Activated CD4-positive, alpha-beta T cell treated with anti-CD3 and anti-CD28 coated beads for 24 hours (primary cell): ENCODE measurements at places on chromosomes 16 and 17.

DNA sequence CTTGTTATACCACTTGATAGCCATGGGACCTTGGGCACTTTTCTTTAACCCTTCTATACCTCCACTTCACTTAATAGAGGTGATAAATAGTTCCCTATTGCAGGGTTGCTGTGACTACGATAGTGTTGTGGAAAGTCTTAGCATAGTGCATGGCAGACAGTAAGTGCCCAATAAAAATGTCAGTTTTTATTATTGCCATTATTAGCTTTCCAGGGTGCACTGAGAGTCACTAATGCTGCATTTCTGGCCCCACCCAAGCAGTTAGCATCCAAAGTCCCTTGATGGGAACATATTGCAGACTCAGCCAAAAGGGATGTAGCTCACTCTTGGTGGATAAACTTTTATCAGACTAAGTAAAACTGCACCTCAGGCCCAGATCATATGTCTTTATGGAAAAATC, 41.5 kb upstream of the TEKT3 start:
- no peak for DNase-seq

DNA sequence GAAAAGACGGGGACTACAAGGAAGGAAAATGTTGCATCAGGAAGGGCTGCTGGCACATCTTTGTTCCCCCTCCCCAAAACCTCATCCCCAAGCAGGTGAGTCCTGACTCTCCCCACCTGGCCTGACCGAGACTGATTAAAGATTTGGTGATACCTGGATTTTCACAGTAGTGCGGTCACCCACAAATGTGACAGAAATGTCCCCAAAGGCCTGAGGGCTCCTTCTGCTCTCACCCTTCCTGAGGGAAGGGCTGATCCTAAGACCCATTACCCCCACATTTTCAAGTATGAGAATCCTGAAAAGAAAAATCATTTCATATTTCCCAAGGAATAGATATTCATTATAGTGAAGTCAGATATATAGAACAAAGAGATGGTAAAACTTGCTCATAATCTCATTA, 28.8 kb downstream of the TBC1D3B start:
- DNase-seq: no peak

DNA sequence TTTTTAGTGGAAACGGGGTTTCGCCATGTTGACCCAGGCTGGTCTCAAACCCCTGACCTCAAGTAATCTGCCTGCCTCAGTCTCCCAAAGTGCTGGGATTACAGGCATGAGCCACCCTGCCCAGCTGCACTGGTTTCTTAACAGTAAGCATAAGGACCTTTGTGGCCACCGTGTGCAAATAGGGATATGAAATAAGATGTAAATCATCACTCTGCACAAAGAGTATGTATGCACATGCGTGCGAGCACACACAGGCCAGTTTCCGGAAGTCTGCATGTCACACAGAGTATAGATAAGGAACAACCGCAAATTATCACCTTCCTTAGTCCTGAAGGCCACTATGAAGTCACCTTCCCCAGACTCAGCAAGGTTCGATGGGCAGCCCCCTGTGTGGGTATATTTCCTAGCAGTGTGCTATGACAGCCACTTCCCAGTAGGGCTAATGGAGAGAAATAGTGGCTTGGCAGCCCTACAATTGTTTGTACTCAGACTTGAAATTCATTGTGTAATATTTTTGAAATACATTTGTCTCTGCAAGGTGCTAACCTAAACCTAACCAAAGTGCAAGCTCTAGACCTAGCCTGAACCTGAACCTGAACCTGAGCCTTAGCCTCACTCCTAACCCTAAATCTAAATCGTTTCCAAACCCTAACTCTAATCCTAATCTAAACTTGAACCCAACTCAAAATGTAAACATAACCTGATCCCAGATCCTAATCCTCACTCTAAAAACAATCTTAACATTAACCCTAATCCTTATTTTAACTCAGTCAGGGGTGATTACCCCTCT, 48.4 kb upstream of the SKAP1 start:
- DNase-seq: no peak

GRCh38 chr17:27751622-27752490, 48.5 kb downstream of the NOS2 start:
- DNase-seq: no peak

GRCh38 chr17:3727041-3727440, 3.3 kb downstream of the HASPIN start:
- no peak for DNase-seq

- no peak for DNase-seq
Measured at GRCh38 chr16:19843371-19843770, 41.3 kb downstream of the GPRC5B start.

DNA sequence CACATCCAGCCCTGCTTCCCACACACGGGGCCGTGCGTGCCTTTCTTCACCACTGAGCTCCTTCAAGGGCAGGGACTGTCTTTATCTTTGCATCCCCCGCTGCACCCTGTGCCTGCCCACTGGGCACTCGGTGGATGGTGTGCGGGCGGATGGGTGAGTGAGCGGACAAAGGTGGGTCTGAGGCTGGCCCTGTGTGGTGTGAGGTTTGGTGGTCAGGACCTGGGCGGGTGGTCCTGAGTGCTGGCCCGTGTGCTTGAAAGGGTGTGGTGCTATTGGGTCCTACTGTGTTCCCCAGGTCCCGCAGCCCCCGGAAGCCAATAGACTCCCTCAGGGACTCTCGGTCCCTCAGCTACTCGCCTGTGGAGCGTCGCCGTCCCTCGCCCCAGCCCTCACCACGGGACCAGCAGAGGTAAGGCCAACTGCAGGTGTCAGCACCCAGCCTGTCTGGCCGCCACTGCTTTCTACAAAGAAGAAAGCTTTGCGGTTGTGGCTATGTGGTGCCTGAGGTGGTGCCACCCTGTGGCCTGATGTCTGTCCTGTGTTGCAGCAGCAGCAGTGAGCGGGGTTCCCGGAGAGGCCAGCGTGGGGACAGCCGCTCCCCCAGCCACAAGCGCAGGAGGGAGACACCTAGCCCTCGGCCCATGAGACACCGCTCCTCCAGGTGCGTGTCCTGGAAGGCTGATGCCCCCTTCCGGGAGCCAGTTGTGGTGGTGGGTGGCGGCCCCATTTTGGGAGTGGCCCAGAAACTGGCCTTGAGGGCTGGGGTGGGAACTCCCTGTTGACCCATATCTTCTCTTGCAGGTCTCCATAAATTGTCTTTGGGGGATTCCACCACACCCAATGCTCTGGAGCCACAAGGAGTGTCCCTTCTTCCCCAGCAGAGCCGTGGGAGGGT, 6.8 kb downstream of the ELOB start:
- DNase-seq: no peak

- no peak for DNase-seq
Measured at GRCh38 chr16:27679899-27680298, 130.0 kb downstream of the KATNIP start.

GRCh38 chr17:54814371-54814770, 86.3 kb upstream of the TOM1L1 start:
- DNase-seq: no peak

DNA sequence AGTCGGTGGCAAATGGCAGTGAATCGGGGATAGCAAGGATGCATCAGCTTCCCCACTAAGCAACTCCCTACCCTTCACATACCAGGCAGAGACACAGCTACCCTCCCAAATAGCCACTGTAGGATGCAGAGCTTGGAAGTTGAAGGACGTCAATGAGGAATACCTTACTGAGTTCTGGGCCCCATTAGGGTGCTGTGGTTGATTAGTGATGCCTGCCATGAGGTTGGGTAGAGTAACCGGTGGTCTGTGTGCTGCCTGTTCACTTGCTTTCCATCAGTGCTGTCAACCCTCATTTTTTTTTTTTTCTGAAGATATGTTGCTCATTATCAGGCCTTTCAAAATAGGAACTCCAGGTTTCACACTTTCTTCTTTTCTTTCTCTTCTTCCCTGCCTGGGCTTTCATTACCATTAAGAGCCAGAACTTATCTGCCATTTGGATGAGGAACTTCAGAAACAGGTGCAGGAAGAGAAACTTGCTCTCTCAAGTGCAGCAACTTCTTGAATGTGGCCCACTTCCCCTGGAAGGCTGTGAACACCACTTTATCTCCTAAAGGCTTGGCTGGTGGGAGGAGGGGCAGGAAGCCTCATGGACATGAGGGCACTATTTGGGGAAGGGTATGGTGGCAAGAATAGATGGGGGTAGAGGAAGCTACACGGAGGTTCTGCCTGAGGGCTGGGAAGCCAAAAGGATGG, 183.5 kb downstream of the NTN1 start:
- DNase-seq: no peak

DNA sequence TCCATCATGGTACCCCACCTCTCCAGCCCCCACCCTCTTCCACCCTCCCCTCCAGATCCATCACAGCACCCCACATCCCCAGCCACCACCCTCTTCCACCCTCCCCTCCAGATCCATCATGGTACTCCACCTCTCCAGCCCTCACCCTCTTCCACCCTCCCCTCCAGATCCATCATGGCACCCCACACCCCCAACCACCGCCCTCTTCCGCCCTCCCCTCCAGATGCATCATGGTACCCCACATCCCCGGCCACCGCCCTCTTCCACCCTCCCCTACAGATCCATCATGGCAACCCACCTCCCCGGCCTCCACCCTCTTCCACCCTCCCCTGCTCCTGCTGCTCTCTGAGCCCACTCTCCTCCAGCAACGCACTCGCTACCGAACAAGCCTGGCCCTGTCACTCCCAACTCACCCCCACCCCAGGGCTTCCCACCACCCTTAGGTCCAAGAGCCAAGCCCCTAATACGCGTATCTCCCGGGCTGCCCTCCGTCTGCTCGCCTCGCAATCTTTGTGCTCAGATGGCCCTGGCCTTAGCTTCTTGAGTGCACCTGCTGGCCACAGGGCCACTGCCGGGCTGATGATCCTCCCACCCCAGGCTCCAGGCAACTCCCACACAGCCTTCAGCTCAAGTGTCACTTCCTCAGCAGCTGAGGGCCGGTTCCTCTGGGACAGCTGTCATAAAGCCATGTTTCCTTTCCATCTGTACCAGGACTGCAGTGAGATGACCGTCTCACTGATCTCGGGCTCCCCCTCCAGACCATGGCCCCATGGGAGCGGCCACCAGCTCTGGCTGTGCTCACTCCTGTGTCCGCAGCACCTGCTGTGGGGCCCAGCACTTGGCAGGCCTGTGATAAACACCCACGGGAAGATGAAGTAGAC, 25.5 kb downstream of the KDM8 start:
- DNase-seq: no peak

- DNase-seq: no peak
Measured at GRCh38 chr16:75811020-75811634, 84.8 kb upstream of the CPHXL start.

GRCh38 chr17:45274033-45274432, 12.1 kb upstream of the SPATA32 start:
- DNase-seq: no peak

GRCh38 chr17:50210240-50211225, 9.1 kb upstream of the COL1A1 start:
- no peak for DNase-seq

DNA sequence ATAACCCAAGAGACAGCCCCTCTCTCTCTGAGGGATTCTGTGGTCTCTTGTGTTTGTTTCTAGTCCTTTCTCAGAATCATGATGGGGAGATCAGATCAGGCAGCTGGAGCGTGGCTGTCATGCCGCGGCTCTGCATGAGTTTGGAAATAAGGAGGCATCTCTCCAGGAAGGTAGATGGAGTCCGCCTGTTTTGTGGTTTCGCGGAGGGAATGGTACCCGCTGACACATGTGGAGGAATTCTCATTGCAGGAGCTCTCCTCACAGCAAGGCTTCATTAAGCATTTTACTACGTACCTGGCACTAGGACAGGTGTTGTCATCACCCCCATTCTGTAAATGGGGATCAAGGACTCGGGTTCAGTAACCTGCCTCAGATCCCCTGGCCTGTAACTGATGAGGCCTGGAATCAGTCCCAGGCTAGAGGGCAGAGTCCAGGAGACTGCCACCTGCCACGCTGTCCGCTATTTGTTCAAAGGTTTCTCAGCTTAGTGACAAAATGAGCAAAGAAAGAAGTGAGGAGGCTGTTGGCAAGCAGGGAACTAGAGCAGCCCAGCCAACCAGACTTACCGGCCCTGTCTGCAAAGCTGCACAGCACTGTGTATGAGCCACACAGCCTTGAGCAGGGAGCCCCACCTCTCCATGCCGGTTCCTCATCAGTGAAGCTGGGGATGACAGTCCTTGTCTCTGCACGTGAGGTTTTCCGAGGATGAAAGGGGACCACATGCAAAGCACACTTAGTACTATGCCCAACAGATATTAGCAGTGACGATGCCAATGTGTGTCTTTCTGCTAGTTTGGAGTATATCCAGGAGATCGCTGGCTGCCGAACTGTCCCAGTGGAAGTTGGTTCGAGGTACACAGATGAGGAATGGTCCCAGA, 11.0 kb downstream of the KDM8 start:
- no peak for DNase-seq

DNA sequence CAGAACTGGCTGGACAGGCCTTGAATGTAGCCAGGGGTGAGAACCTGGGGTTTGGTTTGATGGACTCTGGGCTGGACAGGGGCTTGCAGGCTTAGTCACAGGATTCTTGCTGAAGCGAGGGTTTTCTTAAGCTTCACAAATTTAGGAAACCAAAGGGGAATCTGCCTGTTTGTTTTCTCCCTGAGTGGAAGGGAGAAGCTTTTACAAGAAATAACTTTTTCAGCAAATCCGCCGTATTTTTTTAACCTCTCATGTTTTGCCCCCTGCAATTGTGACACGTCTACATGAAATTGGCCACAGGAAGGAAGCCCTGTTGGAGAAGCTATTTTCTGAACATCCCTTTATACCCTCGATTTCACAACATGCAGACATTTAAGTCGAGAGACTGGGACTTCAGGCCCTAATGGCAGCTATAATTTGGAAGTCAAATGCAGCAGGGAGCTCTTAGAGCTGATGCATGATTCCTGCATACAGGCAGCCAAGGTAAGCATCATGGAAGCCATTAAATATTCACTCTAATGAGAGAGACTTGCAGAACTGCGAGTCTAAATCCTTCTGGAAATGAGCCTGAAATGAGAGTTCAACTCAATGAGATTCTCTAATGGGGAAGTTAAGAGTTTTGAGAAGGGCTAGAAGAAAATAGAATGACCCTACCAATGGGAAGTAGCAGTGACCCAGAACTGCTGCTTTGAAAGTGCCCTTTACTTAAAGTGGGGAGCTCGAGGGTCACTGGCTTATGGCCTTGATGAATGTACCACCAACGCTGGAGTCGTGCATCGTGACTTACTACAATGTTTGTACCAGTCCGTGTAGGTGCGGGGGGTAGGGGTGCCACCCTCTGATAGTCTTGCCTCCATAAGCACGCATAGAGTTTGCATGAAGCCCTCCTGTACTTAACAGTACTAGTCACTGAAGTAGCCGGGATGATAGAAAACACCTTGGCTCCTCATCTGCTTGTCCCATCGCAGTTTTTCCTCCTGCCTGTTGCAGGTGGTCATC, 45.1 kb upstream of the IRF8 start:
- no peak for DNase-seq

GRCh38 chr17:70078549-70078948, 3.5 kb downstream of the KCNJ16 start:
- DNase-seq: no peak

GRCh38 chr17:40565769-40566409, 617 bp upstream of the CCR7 start:
- no peak for DNase-seq

DNA sequence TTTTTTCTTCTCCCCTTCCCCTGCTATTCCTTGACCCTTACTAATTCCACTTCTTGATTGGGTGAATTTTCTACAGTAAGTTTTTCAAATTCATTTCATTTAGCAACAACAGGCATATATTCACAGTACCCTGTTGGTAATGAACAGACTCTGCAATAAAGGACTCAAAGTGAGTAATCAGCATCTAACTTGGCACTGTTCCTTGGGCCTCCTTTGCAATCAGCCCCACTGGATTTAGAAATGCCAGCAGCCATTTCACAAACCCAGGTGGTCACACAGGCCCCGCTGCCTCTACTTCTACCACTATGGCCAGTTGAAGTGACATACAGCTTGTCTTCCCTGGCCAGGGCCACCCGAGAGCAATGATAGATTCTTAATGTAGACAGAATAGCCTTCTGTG, 113.8 kb downstream of the CYB561 start:
- DNase-seq: no peak

GRCh38 chr16:23506606-23506994, 3.7 kb downstream of the GGA2 start:
- DNase-seq: no peak
